NCI-H1694 (cell line): ENCODE measurements at places on chromosomes 6 and 20.

- no peak for DNase-seq
These were observed 43.4 kb downstream of the FAM50B start for GRCh38 chr6:3892603-3893002.

- DNase-seq: no peak
These were observed 2.5 kb downstream of the PERP start for GRCh38 chr6:138104618-138105213.

GRCh38 chr20:10524643-10525042 is 89.5 kb downstream of the SLX4IP start:
- DNase-seq: no peak

DNA sequence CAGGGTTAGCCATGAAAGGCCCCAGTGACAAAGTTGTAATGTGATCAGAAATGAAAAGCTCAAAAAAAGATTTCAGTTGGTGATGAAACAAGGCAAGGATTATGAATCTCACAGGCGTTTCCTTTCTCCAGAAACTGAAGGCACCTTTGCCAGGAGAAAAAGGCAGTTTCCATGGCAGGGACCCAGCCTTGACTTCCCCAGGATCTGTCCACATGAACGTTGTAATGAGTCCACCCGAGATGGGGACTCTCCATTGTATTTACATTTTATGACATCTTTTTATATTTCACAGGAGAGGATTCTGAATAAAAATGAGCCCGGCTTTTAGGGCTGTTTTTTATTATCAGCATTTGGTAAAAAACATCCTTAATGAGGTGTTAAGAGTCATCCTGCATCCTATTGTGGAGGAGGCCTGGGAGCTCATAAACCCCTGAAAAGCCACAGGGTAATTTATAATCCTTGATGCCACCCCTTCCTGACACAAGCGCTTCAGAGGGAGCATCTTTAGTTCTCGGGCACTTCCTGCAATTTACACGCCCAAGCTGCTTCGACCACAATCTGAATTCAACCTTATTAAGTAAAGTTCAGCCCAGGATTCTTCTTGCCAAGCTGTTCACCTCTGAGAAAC is 74.1 kb upstream of the SALL4 start:
- no peak for DNase-seq

- no peak for DNase-seq
These were observed 7.1 kb downstream of the CSNK2A1 start for GRCh38 chr20:536426-537010.

- no peak for DNase-seq
These were observed 86.0 kb downstream of the SESN1 start for GRCh38 chr6:109008537-109009235.

DNA sequence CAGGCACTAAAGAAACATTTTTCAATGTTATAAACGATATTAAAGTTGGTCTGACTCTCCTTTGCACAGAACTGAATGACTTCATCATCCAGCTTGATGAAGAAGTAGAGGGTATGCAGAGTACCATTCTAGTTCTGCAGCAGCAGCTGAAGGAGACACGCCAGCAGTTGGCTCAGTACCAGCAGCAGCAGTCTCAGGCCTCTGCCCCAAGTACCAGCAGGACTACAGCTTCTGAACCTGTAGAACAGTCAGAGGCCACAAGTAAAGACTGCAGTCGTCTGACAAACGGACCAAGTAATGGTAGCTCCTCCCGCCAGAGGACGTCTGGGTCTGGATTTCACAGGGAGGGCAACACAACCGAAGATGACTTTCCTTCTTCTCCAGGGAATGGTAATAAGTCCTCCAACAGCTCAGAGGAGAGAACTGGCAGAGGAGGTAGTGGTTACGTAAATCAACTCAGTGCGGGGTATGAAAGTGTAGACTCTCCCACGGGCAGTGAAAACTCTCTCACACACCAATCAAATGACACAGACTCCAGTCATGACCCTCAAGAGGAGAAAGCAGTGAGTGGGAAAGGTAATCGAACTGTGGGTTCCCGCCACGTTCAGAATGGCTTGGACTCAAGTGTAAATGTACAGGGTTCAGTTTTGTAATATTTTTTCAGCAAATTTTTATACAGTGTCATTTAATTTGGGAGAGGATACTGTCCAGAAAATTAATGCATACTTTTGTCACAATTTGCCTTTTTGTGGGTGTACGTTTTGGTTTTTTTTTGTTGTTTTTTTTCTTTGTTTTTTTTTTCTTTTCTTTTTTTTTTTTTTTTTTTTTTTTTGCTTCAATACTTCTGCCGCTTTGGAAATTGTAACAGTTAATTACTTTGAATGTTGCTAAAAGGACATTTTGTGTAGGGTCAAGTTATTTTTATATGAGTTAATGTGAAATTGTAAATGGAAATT is 6.6 kb upstream of the ACAT2 start:
- no peak for DNase-seq

DNA sequence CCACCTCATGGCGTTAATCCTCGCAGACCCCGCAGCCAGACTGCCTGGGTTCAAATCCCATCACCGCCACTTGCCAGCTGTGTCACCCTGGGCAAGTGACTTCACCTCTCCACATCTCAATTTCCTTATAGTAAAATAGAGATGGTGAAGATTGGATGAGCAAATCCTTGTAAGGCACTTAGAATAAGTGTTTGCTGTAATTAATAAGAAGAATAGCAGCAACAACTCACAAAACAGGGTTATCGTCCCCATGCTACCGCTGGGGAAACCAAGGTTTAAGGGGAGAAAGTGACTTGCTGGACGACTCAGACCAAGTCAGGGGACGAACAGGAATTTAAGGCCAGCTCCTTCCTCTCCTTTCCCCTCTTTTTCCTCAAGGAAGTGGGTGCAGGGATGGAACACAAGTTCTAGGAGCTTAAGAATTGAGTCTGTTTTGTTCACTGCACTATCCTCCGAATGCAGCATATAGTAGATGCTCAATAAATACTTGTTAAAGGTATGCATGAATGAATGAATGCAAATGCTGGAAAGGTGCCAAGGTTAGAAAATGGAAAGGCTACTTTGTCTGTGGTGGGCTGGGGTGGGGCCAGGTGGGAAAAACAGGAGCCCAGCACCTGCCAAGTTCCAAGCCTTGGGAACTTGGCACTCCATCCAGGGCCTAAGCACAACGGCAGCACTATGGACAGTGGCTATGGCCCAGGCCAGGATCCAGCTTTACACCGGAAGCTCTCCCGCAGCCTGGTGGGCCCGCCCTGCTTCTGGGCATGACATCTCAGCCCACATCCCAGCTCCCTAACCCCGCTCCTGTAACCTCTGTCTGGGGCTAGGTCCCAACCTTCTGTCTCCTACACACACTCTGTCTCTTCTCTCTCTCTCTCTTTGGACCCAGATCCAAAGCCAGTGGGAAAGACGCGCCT is 4.9 kb upstream of the CDH22 start:
- no peak for DNase-seq

GRCh38 chr20:24685736-24686135 is 216.3 kb downstream of the SYNDIG1 start:
- DNase-seq: no peak

DNA sequence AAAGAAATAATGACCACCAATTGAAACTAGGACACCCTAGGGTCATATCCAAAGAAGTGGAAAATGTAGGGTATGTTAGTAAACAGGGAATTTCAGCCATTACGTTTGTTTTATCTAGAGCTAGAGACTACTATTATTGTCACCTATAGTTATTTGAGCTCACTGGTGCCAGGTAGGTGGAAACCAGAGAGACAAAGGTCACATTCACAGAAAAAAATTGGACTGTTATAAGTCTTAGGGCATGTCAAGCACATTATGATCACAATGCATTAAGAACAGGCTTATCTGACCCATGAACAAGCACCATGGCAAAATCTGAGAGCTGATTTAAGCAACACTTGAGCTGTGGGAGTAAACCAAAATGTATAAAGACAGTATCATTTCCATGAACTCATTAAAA is 530.1 kb upstream of the CITED2 start:
- DNase-seq: no peak

DNA sequence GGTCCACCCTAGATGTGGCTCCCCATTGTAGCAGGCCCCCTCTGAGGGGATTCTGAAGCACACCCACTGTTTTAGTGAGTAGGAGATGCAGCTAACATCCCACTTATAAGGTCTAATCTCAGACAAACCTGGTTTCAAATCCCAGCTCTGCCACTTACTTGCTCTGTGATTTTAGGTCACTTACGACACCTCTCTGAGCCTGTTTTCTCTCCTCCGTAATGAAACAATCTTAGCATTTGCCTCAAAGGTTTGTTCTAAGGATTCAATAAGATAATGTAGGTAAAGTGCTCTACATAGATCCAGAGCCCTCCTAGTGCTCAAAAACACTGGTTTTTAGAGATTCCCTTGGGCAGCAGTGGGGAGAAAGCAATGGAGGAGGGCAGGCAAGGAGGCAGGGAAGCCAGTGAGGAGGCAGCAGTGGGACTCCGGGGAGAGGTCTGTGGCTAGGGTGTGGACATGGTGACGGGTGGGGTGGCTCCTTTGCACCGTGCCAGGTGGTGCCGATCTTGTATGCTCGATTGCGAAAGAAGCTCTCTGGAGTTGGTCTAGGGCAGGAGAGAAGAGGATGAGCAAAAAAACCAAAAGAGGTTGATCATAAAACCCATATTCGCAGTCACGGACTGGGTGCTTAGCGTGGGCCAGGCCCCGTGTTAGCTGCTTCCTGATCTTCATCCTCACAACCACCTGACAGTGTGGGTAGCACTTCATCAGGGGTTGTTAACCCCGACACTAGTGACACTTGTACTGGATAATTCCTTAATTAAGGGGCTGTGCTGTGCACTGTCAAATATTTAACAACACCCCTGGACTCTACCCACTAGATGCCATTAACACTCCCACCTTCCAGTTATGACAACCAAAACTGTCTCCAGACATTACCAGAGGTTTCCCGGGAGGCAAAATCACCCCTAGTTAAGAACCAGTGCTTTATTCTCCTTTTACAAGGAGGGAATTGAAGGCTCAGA is 16.8 kb upstream of the PTGIS start:
- no peak for DNase-seq
